Effector memory CD8-positive, alpha-beta T cell (primary cell): ENCODE measurements at places on chromosomes 7 and 10.

DNA sequence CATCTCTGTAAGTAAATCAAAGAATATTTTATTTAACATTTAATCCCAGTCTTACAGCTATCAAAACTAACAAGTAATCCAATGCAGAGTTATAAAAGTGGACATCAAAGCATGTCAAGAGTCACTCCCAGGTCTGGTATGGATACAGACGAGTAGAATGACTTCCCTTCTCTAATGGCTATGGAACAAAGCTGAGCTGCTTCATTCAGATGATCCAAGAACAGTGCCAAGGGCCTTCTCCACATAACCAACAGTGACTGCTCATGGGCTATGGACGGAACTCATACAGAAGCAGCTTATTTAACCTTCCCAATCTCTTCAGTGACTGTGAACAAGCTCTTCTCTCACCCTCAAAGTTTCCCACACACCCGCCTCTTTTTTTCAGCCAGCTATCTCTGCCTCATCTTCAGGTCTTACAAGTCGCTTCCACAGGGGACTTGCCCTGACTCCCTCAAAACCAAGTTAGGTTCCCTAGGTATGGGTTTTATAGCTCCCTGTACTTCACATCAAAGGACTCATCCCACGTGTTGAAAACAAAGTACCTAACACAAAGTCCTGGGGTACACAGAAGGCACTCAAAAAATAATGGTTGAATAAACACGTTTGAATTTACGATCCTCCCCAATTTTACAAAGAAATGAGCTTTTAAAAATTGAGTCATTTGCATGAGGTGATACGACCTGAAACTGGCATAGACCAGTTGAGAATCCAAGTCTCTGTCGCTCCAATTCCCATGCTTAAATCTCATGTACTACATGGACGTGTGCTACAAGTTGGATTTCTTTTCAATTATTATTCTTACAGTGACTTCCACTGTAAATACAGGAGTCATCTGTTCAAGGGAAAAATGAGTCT, 3.1 kb downstream of the USP6NL start:
- no peak for DNase-seq

- no peak for DNase-seq
These were observed 144.9 kb upstream of the CELF2 start for GRCh38 chr10:10872764-10873163.

DNA sequence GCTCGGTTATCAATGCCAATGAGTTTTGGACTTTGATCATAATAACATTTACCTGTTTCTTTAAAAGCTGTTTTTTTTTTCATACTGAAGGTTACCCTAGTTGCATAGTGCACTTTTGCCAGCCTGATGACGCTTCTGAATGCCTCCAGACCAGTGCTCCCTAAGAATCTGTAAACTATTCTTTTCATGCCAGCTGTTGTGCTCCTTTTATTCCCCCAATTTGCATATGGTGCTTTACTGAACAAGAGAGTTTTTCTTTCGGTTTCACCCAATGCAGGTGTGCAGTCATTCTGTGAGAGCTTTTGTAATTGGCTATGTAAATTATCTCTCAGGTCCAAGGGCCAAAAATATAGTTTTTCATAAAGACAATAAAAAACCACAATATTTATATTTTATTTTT, 48.1 kb upstream of the GLCCI1 start:
- no peak for DNase-seq

DNA sequence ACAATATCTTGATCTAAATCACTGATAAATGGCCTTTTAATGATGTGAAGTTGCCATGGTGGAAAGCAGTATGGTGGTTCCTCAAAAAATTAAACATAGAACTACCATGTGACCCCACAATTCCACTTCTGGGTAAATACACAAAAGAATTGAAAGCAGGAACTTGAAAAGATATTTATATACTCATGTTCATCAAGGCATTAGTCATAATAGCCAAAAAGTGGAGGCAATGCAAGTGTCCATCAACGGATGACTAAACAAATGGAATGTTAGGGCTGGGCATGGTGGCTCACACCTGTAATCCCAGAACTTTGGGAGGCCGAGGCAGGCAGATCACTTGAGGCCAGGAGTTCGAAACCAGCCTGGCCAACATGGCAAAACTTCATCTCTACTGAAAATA, 2.0 kb upstream of the DNAJC12 start:
- DNase-seq: no peak

GRCh38 chr10:79384773-79385391, 37.6 kb downstream of the PPIF start:
- no peak for DNase-seq

DNA sequence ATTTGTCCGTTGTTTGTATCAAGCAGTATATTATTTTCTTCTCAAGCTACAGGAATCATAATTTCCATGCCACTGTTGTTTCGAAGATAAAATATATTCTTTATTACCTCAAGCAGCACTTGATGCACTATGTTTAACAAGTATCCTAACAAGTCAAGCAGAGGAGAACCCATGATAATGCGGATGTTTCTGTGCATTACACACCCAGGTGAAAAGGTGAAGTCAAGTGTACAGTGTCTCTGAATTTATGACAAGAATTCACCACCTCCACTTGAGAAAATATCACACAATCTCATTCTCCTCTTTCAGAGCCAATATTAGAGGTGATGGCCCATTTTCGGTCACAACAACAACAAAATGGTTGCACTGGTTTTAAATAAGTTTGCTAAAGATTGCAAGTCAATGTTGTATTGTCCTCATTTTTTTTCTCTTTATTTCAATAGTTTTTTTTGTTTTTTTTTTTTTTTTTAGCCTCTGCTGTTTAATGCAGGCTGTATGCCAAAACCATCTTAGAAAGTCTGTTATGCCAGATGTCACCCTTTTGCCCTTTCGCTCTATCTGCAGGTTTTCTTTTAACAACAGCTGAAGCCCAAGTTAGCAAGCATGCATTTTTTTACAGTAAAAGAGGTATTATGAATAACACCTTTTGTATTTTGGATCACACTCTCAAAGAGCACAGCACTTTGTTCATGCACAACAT, 568.7 kb upstream of the LRRN3 start:
- no peak for DNase-seq

DNA sequence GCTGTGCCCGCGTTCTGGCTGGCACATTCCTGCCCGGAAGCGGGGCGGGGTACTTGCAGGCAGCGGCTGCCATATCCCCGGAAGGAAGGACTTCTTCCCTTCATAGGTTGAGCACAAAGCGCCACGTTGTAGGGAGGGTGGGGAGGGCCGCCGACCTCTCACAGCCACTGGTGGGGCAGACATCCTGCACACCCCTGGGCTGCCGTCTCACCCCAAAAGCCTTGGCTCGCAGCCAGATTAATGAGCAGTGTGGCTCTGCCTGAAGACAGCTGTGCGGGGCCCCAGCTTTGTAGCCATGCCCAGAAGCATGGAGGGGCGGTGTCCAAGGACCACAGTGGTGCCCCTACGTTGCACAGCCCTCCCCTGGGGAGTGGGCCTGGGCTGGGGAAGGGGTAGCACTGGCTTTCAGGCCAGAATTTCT, 54.3 kb upstream of the DPYSL4 start:
- no peak for DNase-seq

- DNase-seq: no peak
These were observed 12.0 kb downstream of the UBTD1 start for GRCh38 chr10:97510686-97511085.

- DNase-seq: no peak
These were observed 83.2 kb downstream of the ARMH3 start for GRCh38 chr10:101972761-101973160.

- no peak for DNase-seq
These were observed 11.6 kb downstream of the DDX56 start for GRCh38 chr7:44561962-44562621.

GRCh38 chr10:129386415-129387257, 80.4 kb upstream of the MGMT start:
- no peak for DNase-seq

DNA sequence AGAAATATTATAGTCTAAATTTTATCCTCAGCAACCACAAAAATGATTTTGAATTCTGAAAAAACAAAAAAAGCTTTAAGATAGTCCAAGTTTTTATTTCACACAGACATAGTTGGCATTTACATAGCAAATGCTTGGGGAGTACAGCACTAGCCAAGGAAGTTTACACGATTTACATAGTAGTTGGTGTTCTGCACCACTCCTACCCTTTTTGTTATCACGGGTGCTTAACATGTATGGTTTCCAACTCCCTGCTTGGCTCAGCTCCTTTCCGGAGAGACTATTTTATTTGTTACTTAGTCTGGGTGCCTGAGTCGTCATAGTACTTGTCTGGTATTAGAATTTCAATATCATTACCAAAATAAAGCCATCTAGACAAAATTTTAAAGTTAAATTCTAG, 8.8 kb upstream of the GHRHR start:
- no peak for DNase-seq

- DNase-seq: no peak
These were observed 105.4 kb downstream of the ITIH5 start for GRCh38 chr10:7561216-7561893.

GRCh38 chr10:49200854-49201253, 12.7 kb upstream of the TMEM273 start:
- no peak for DNase-seq

- no peak for DNase-seq
These were observed 660 bp upstream of the HHEX start for GRCh38 chr10:92688927-92689662.

DNA sequence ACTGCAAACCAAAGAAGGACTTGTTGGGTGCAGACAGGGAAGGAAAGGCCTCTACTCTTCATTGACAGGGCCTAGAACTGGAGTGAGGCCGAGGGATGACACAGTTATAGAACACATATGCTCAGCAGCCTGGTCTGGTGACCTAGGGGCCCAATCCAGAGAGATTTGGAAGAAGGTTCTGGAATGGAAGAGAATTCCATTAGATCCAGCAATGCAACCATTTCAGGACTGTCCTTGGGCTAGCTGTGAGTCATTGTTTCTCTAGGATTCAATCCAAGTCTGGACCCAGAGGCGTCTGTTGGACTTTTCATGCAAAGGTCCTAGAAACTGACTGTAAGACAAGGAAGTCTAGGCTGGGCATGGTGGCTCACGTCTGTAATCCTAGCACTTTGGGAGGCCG, 59.2 kb downstream of the WIPF3 start:
- no peak for DNase-seq

DNA sequence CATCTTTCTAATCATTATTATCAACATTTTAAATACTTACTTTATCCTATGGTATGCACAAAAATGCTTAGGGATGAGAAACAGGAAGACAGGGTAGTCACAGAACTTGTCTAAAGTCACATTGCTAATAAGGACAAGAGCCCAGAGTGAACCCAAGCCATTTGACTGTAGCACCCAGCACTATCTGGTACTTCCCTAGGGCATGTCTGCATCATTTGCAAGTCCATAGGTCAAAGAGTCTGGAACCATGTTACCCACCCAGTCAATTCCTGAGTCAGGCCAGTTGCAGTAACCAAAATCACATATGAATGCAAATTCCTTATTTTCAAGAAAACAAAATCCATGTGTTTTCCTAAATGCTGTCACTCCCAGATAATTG, 19.1 kb downstream of the ASAH2 start:
- DNase-seq: no peak

- DNase-seq: no peak
These were observed 83.6 kb downstream of the RNF216 start for GRCh38 chr7:5697754-5698424.

DNA sequence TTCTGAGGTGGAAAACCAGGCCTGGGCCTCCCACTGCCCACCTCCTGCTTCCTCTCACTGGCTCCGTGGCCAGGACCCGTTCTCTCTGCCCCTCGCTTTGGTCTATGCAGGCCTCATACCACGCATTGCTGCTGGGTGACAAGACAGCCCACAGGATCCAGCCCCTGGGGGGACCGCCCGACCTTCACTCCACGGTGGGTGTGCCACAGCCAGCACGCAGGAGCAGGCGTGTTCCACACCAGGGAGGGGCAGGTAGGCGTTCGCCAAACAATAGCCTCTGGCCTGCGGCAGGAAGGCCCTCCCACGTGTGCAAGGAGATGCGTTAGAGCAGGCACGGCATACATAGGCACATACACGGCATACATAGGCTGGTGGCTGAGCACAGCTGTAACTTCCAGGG, 233.4 kb downstream of the WDR37 start:
- no peak for DNase-seq

DNA sequence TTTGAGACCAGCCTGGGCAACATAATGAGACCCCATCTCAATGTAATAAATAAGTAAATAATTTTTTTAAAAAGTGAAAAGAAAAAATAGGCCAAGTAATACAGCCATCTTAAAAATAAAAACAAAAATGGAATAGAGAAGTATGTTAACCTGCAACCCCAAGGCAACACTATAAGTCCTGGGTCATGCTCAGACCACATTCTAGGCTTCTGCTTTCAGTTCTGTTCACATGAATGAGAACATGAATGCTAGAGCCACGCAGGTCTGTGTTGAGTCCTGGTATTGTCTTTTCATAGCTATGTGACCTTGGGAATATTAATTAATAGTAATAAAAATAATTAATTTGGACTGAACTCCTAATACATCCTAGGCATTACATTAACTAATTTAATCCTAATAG, 284.0 kb downstream of the AUTS2 start:
- no peak for DNase-seq

GRCh38 chr7:31418928-31419327, 78.4 kb upstream of the NEUROD6 start:
- DNase-seq: no peak

DNA sequence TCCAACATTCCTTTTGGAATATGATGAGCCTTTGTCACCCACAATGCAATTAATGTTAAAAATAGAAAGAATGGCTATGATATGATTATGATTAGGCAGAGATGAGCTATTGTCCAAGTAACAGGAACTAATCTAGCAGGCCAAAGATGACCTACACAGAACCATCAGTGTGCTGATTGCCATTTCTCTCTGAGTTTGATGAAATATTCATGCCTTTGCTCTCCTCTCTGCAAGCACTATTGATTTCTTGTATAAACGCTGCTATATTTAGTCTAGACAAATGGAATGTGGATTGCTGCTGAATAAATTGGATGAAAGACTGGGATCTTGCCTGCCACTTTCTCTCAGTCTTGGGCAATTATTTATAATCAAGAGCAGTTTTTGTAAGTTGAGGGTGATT, 85.4 kb downstream of the HDAC9 start:
- DNase-seq: no peak

DNA sequence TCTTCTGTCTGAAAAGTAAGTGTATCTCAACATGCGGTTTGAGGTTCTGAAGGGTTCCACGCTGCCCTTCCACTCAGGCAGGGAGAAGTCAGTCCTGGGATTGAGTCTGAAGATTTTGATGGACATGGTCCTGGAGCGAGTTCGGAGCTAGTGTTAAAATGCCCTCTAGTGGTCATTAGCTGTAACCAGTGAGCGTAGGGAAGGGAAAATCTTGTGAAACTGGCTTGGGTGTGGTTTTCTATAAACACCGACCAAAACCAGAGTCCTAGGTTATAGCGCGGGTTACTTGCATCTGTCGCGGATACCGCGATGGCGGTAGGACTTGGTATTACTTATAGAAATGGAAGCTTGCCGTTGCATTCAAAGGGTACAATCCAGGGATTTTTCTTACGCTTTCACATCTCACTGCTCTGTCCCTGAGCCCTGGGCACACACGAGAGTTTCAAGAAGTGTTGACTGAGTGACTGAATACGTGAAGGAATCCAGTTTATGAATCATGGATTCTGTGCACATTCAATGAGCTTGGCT, 348.2 kb upstream of the C7orf33 start:
- DNase-seq: no peak

- no peak for DNase-seq
These were observed 313.2 kb downstream of the PTPRN2 start for GRCh38 chr7:158274404-158274811.

- no peak for DNase-seq
These were observed 718 bp upstream of the CTBP2 start for GRCh38 chr10:125160856-125161706.
